SW 1271 (cell line): ENCODE measurements at places on chromosomes 13 and 19.

- no peak for DNase-seq
Observed at GRCh38 chr13:28537171-28537570, 42.2 kb upstream of the FLT1 start.

DNA sequence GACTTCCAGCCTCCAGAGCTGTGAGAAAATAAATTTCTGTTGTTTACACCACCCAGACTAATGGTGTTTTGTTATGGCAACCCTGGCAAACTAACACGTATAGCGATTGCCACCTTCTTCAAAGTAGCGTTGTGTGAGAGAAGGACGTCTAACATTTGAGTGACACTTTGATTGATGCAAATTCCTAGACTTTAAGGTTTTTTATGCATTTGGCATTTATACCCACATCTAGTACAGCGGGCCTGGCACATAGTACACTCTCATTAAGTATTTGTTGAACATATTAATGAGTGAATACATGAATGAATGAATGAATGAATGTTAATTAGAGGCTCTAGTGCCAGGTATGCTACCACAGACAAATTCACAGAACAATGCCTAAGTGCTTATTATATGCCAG, 36.7 kb downstream of the POU4F1 start:
- DNase-seq: no peak

GRCh38 chr13:66036024-66036614, 1194.0 kb downstream of the PCDH9 start:
- DNase-seq: no peak

- DNase-seq: no peak
Observed at GRCh38 chr13:28583651-28584091, 75.3 kb upstream of the POMP start.

- DNase-seq: no peak
Observed at GRCh38 chr19:41932259-41932719, 4.0 kb upstream of the ERFL start.

DNA sequence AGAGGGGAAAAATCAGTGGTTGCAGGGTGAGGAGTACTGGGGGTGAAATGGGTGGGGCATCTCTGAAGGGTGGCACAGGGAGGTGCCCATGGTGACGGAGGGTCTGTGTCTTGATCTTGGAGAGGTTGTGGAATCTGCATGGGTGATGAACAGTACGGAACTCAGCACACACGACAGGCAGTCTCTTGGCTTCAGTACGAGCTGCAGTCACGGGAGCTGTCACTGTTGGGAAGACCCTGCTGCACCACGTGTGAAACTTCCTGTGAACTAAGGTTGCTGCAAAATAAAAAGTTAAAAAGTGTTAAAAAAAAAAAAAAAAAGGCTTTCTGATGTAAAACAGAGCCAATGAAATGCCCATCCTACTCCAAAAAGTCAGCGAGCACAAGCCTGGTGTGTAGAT, 34.3 kb downstream of the TEX29 start:
- DNase-seq: no peak
